ENCODE measurements at places on chromosomes 5 and 9.

GRCh38 chr5:157198277-157198986 lies 17.8 kb downstream of the ITK start:
- no peak for DNase-seq

DNA sequence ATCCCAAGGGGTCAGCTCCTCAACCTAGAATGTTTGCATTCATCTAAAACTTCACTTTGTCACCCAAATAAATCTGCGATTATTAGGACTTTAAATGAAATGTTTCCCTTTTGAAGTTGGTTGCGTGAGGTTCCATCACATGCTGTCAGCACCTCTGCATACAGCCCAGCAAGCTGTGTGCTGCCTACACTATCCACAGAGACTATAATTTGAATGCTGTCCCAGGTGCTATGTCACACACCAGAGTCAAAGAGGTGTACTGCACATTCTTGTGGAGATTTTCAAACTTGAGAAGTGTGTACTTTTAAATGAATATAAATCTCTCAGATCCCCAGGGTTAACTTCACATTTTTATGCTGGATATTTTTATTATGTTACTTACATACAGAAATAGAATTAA lies 19.3 kb upstream of the CKS2 start:
- no peak for DNase-seq

DNA sequence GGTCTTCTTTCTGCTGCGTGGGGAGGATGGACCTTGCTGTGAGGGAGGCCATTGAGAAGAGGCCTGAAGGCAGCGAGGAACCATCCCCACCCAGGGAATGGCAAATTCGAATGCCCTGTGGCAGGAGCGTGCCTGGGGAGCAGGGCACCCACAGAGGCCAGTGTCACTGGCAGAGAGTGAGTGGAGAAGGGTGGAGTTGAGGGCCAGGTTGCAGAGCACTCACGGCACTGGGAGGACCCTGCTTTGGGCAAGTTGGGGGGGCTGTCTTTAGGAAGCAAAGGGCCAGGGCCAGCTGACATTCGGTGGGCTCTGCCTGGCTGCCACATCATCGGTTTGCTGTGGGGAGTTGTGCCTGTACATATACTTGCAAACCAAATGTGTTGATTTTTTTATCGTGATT lies 47.2 kb downstream of the SYK start:
- DNase-seq = no peak

DNA sequence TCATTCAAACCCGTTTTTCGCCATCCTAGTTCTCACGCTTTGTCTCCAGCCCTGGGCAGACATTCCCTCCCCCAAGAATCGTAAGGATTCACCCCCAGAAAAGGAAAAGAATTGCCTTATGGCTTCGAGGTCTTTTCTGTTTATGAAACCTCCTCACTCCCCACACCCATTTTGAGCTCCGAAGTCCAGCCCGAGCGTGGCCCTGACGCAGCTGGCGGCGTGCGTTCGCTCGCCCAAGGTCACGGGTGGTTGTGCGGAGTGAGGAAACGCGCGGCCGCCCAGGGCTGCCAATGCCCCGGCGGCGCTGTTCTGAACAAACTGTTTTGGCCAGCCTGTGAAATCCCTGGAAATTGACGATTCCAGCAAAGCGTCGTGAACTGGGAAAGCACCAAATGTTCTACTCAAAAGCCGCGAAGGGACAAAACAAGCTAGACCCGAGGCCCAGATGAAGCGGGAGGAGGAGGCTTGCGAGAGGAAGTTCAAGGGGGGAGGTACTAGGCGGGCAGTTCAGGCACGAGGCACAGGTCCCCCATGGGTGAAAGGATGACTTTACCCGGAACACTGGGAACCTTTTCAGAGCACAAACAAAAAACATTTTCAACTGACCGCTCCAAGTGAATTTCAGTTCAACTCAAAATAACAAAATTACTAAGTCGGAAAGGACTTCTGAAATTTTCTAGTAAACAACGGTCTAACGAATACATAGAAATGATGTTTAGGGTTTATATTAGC lies 683 bp upstream of the ZFAND5 start:
- DNase-seq = no peak

Measured in left renal cortex interstitium (tissue), 4 donors.